Type B pancreatic cell (in vitro differentiated cells): ENCODE measurements at places on chromosomes 3 and 15.

- DNase-seq: no peak
Measured at GRCh38 chr3:142866841-142867631, 21.8 kb downstream of the PCOLCE2 start.

- DNase-seq: no peak
Measured at GRCh38 chr15:83153288-83153687, 45.8 kb downstream of the TM6SF1 start.

DNA sequence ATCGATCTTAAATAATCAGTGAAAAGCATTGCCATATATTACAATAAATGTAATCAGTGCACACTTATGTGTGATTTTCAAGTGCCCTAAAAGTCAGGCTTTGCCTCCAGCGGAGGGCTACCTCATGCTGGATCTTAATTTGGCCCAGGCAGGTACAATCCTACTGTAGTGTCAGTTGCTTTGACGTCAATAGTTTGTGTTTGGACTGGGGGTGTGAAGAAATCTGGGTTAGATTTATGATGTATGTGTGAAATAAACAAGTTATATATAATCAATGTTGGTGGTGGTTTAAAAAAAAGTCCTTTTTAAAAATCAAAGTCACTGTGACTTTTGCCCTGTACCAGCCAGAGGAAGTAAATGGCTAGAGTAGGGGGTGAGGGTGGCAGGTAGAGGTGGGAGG is 14.0 kb upstream of the RASGRP1 start:
- no peak for DNase-seq

DNA sequence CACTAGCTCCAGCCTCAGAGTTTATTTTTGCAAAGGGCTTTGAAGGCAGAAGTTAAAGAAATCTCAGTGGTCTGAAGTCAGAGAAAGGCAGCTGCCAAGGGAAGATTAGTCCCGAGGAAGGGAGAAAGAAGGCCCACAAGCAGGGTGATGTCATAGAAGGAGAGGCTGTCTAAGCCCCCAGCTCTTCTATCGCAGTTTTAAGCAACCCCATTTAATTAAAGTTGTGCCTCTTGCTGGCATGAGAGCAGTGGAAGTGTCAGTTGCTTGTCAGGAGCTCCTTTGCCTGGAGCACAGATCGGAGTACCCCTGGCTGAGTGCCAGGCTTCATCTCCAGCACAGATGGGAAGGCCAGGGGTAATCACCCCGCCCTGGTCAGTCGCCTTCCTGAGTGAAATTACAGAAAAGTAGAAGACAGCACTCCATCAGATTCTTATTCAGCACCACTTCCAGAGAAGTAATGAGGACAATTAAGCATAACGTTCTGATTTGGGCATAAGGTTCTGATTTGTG is 530.7 kb downstream of the EPHB1 start:
- no peak for DNase-seq

- no peak for DNase-seq
Measured at GRCh38 chr3:43770426-43771103, 79.8 kb downstream of the ABHD5 start.

DNA sequence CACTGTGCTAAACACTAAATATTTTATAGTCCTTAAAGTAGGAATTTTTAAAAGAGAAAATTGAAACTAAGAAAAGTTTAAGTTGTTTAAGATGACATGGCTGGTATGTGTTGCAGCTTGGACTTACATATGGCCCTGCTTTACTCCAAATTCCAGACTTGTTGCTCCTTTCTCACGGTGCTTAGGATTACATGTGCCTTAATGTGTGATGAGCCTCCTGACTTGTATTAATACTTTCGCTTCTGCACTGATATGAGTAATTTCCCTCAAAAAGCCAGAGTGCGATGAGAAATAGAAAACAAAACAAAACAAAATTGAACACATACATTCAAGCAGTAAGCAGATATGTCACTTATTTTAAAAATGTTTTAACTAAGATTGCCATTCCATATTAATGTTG is 250.2 kb downstream of the VGLL3 start:
- DNase-seq: no peak

DNA sequence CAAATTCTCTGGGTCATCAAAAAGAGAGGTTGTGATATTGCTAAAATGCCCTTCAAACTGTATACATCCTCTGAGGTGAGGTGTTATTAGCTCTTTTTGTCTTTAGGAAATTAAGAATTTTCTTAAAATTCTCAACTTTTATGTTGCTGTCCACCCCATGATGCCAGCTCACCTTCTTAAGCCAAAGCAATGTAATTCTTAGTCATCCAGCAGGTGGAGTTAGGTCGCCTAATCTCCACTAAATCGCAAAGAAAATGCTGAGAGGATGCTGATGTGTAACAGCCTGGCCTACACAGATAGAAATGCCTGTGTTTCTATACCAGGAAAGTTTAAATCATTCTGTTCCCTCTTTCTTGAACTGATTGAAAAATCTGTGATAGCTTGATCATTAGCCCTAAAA is 770.2 kb upstream of the ALCAM start:
- no peak for DNase-seq

DNA sequence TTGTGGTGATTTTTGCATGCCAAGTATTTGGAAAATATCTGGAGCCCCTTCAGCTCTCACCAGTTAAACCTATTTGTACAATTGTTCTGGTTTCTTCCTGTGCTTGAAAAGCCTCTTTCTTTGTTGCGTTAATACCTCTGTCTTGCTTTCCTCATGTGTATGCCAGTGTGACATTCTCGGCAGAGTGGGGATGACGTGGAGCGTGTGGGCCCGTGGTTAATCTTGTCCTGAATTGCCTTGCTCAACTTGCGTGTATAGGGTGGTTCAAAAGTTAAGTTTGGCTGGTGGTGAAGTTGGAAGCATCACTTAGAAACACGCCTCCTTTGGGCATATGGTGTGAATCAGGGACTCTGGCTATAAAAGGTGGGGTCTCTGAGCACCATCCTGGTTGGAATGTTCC is 67.1 kb downstream of the IGF1R start:
- DNase-seq: no peak

GRCh38 chr3:101195951-101196713 is 124.2 kb downstream of the IMPG2 start:
- DNase-seq: no peak

- DNase-seq: no peak
Measured at GRCh38 chr3:71042759-71043158, 540.8 kb downstream of the FOXP1 start.

- DNase-seq: no peak
Measured at GRCh38 chr15:48974882-48975281, 11.2 kb upstream of the SHC4 start.

- DNase-seq: no peak
Measured at GRCh38 chr3:46561951-46562350, 4.2 kb downstream of the LRRC2 start.

- no peak for DNase-seq
Measured at GRCh38 chr3:34212656-34213055, 414.2 kb downstream of the PDCD6IP start.
